ENCODE measurements at places on chromosomes 16 and 17. TPM values are rescaled to one million over a fixed set of nuclear protein-coding genes. Genes with fewer than 3 reads are reported as not detected.
A peak's percentile ranks its signal among the peaks of the same experiment; 100 is the strongest.

Gene KRTAP4-9
- not detected for total RNA-seq

- DNase-seq, result peak; percentile 51
Measured at GRCh38 chr17:80855196-80855947, 136.3 kb upstream of the CHMP6 start.

- DNase-seq, result no peak
Measured at GRCh38 chr16:88130681-88131080, 179.4 kb downstream of the BANP start.

- no peak for DNase-seq
Measured at GRCh38 chr16:53087101-53087500, 32.3 kb downstream of the CHD9 start.

Gene MRPL28
- total RNA-seq, result 83.1 TPM

GRCh38 chr17:83012868-83013778 is 66.3 kb upstream of the METRNL start:
- no peak for DNase-seq

Data from Right ventricle myocardium inferior (tissue), 1 donor.